ENCODE measurements at places on chromosomes 11 and 22. TPM values are rescaled to one million over a fixed set of nuclear protein-coding genes. Genes with fewer than 3 reads are reported as not detected.
A peak's percentile ranks its signal among the peaks of the same experiment; 100 is the strongest.

ARSA gene
- 44.0 TPM for total RNA-seq

GDPD4 gene
- not detected for total RNA-seq

CCDC87 gene
- 0.39 TPM for total RNA-seq

PITPNB gene
- 86.6 TPM for total RNA-seq

DNA sequence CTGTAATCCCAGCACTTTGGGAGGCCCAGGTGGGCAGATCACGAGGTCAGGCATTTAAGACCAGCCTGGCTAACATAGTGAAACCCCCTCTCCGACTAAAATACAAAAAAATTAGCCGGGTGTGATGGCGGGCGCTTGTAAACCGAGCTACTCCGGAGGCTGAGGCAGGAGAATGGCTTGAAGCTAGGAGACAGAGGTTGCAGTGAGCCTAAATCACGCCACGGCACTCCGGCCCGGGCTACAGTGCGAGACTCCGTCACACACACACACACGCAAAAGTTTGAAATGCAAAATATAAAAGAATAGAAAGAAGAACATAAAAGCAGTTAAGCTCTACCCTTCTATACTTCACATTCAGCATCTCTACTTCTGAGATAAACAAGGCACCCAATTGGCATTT lies 1165.9 kb upstream of the CNTN5 start:
- H3K36me3 ChIP-seq: no peaks in the 10 kb centered on the region
- H3K27me3 ChIP-seq: peaks cover 31% of the 10 kb centered on the region
- H3K27ac ChIP-seq: no peak overlapping the region
- H3K4me1 ChIP-seq: no peaks in the 10 kb centered on the region
- DNase-seq: no peak
- H3K4me3 ChIP-seq: no peak overlapping the region

DNA sequence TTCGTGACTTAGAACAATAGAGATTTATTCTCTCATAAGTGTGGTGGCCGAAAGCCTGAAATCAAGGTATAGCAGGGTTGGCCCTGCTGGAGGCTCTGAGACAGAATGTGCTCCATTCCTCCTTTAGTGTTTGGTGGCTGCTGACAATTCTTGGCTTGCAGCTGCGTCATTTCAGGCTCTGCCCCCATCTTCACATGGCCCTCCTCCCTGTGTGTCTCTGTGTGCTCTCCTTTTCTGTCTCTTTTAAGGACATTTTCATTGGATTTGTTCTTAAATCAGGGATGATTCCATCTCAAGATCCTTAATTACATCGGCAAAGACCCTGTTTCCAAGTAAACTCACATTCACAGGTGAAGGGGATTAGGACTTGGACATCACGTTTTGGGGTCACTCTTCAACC lies 10.2 kb upstream of the APOL6 start:
- DNase-seq: no peak
- no peak overlapping the region for H3K4me3 ChIP-seq
- H3K36me3 ChIP-seq: no peaks in the 10 kb centered on the region
- no peaks in the 10 kb centered on the region for H3K27me3 ChIP-seq
- H3K27ac ChIP-seq: peak overlapping the region; percentile 80
- peaks cover 14% of the 10 kb centered on the region for H3K4me1 ChIP-seq

DNA sequence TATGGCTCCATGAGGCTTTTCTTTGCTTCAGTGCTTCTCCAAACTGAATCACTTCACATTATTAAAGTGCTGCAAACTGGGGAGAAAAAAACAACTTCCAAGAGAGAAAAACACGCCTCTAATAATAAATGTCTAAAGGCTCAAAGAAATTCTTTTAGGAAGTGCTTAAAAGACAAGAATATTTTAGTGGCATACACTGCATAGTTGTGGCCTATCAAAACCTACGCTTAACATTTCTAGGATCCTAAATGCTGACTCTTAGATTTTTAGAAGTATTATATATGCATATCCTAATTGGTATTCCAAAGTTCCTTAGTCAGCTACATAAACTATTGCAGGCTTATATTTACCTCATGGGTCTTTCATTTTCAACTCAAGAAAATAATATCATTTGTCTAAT lies 879.0 kb upstream of the CCDC90B start:
- H3K27me3 ChIP-seq: no peaks in the 10 kb centered on the region
- H3K4me3 ChIP-seq: no peak overlapping the region
- H3K36me3 ChIP-seq: no peaks in the 10 kb centered on the region
- DNase-seq: no peak

GRCh38 chr11:89436071-89436470 lies 55.1 kb downstream of the NOX4 start:
- peaks cover 20% of the 10 kb centered on the region for H3K4me1 ChIP-seq
- no peak overlapping the region for H3K4me3 ChIP-seq
- peak overlapping the region; percentile 75 for H3K27ac ChIP-seq
- H3K36me3 ChIP-seq: peaks cover 11% of the 10 kb centered on the region

Data from osteocyte (in vitro differentiated cells).